Stimulated activated CD4-positive, alpha-beta T cell treated with anti-CD3 and anti-CD28 coated beads, Interleukin-1b, Interleukin-23, amount 100 ng/mL, for 1 hour (primary cell): ENCODE measurements at places on chromosomes 3 and 15.

- DNase-seq = no peak
Observed at GRCh38 chr15:36659917-36660316, 80.5 kb downstream of the CDIN1 start.

DNA sequence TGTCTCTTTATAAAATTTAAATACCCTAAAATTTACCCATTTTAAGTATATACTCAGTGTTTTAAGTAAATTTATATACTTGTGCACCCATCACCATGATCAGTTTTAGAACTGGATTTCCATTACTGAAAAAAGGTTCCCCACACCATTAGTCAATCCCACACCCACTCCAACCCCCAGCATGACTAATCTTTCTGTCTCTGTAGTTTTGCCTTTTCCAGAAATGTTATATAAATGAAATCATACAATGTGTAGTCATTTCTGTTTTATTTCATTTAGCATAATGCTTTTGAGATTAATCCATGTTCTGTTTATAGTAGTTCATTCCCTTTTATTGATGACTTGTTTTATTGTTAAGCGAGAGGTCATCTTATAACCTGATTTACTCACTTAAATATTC is 66.1 kb upstream of the LIMD1 start:
- no peak for DNase-seq

- DNase-seq = no peak
Observed at GRCh38 chr15:97482521-97482920, 478.0 kb upstream of the ARRDC4 start.

DNA sequence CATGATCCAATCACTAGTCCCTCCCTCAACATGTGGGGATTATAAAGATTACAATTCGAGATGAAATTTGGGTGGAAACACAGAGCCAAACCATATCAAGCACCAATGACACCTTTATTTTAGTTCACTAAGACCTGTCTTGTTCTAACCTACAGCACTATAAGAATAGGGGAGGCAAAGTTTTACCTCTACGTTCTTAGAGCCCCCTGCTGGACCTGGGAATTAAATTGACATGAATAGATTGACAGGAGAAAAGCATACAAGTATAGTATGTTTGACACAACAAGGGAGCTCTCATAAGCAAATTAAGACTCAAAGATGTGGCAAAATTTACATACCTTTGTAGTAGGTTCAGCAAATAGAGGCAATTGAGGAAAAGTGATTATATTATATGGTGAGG is 974.4 kb upstream of the ALCAM start:
- DNase-seq = no peak

- DNase-seq = no peak
Observed at GRCh38 chr3:116040152-116040551, 405.1 kb downstream of the LSAMP start.

- no peak for DNase-seq
Observed at GRCh38 chr15:100703671-100704070, 101.3 kb downstream of the ASB7 start.

DNA sequence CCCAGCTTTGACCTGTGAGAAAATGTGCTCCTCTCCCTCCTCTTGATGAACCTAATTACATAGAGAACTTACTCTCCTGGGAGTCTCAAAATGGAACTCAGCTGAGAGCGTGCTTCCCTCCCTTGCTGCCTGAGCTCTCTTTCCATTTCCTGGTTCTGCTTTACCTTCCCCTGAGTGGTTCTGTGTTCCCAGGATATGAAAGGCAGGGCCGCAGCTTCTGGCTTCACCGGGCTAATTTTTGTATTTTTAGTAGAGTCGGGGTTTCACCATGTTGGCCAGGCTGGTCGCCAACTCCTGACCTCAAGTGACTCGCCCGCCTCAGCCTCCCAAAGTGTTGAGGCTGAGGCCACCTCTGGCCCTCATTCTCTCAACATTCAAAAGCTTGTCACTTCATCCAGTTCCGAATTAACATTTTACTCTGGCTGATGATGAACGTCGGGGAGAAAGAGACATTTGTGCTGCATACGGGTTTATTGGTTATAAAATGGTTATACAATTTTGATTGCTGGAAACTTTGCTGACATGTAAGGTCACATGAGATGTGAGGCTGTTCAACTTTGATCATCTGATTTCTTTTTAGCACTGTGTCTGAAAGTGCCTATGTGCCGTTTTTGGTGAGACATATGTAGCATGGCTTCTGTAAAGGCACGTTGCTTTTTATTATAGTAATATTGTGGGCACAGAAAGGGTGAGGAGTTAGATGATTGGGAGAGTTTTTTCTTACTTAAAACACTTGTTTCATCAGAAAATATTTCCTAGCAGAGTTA is 6.6 kb downstream of the PLS1 start:
- DNase-seq = no peak
